ENCODE measurements at places on chromosomes 11 and 22. TPM values are rescaled to one million over a fixed set of nuclear protein-coding genes. Genes with fewer than 3 reads are reported as not detected.
A peak's percentile ranks its signal among the peaks of the same experiment; 100 is the strongest.

GRCh38 chr11:9158898-9159391 is 67.5 kb upstream of the SCUBE2 start:
- H3K36me3 ChIP-seq = peaks cover 42% of the 10 kb centered on the region
- no peaks in the 10 kb centered on the region for H3K27me3 ChIP-seq
- no peak for DNase-seq
- H3K4me1 ChIP-seq = peaks cover 19% of the 10 kb centered on the region
- no peak overlapping the region for H3K4me3 ChIP-seq
- H3K27ac ChIP-seq = peak overlapping the region; percentile 29

GRCh38 chr22:40176921-40177737 is 596 bp upstream of the TNRC6B start:
- H3K27me3 ChIP-seq = no peaks in the 10 kb centered on the region
- H3K4me1 ChIP-seq = peaks cover 45% of the 10 kb centered on the region
- peak overlapping the region; percentile 88 for H3K4me3 ChIP-seq
- peak; percentile 66 for DNase-seq
- H3K27ac ChIP-seq = peak overlapping the region; percentile 89

GRCh38 chr11:75872887-75873416 is 57.9 kb downstream of the UVRAG start:
- H3K27ac ChIP-seq = peak overlapping the region; percentile 66
- no peak overlapping the region for H3K4me3 ChIP-seq
- DNase-seq = no peak
- no peaks in the 10 kb centered on the region for H3K27me3 ChIP-seq
- H3K36me3 ChIP-seq = no peaks in the 10 kb centered on the region
- H3K4me1 ChIP-seq = peaks cover 33% of the 10 kb centered on the region

Gene PLEKHB1
- total RNA-seq = 1.4 TPM

GRCh38 chr11:102287964-102288724 is 29.1 kb upstream of the BIRC3 start:
- DNase-seq = no peak
- H3K4me3 ChIP-seq = peak overlapping the region; percentile 19
- peak overlapping the region; percentile 19 for H3K27ac ChIP-seq
- H3K36me3 ChIP-seq = no peaks in the 10 kb centered on the region
- peaks cover 35% of the 10 kb centered on the region for H3K4me1 ChIP-seq
- no peaks in the 10 kb centered on the region for H3K27me3 ChIP-seq

DNA sequence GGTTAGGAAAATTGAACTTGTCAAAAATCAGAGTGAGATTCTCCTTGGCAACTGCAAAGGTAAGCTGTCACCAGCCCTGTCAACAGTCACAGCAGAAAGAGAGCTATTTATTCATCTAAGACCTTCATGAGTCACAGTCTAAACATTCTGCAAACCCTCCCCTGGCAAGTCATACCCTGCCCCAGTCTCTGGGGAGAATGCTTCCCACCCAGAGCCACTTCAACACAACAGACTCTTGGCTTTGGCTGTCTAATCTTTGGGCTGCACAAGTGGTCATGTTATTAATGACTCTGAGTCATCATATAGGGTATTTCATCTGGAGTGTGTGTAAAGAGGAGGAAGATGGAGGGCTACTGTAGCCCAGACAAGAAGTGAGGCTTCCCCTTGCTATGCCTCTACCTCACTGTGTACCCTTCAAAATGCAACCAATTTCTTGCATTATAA is 153.4 kb downstream of the CCDC34 start:
- no peak overlapping the region for H3K4me3 ChIP-seq
- no peaks in the 10 kb centered on the region for H3K4me1 ChIP-seq
- no peaks in the 10 kb centered on the region for H3K27me3 ChIP-seq
- DNase-seq = no peak

Gene ANKK1
- total RNA-seq = 0.11 TPM
